ENCODE measurements at places on chromosomes 4 and X. TPM values are rescaled to one million over a fixed set of nuclear protein-coding genes. Genes with fewer than 3 reads are reported as not detected.

The BMX gene
- total RNA-seq: 0.41 TPM

The H2BW2 gene
- not detected for total RNA-seq

The ADGRG2 gene
- total RNA-seq: 2.4 TPM

The S100P gene
- total RNA-seq: 0.41 TPM

The CT45A2 gene
- total RNA-seq: not detected

The CXCL5 gene
- not detected for total RNA-seq

The BEX3 gene
- total RNA-seq: 179 TPM

The FRAS1 gene
- total RNA-seq: 13.0 TPM

The C4orf50 gene
- 12.2 TPM for total RNA-seq

The RGN gene
- 2.9 TPM for total RNA-seq

The SORBS2 gene
- total RNA-seq: 46.9 TPM

The VSIG4 gene
- 15.1 TPM for total RNA-seq

The SATL1 gene
- 1.2 TPM for total RNA-seq

The DGAT2L6 gene
- not detected for total RNA-seq

The KLB gene
- total RNA-seq: under 0.01 TPM

The CFAP47 gene
- total RNA-seq: 5.3 TPM

The BCLAF3 gene
- total RNA-seq: 39.1 TPM

The OFD1 gene
- 15.9 TPM for total RNA-seq

The CXorf49 gene
- not detected for total RNA-seq

The MND1 gene
- 3.7 TPM for total RNA-seq

The SAP30 gene
- total RNA-seq: 20.4 TPM

The MAGEA4 gene
- not detected for total RNA-seq

The GPRASP3 gene
- total RNA-seq: 62.0 TPM

The CSAG1 gene
- total RNA-seq: not detected

The CCDC160 gene
- total RNA-seq: 2.0 TPM

The RNF150 gene
- total RNA-seq: 28.5 TPM

The SH3TC1 gene
- total RNA-seq: 1.6 TPM

The TCEAL1 gene
- 57.5 TPM for total RNA-seq

The HTN3 gene
- not detected for total RNA-seq
